Left forelimb (tissue), 1 donor: ENCODE measurements at places on chromosomes 2 and 18.

GRCh38 chr2:175964195-175964594, 37.9 kb downstream of the LNPK start:
- no peak for DNase-seq

DNA sequence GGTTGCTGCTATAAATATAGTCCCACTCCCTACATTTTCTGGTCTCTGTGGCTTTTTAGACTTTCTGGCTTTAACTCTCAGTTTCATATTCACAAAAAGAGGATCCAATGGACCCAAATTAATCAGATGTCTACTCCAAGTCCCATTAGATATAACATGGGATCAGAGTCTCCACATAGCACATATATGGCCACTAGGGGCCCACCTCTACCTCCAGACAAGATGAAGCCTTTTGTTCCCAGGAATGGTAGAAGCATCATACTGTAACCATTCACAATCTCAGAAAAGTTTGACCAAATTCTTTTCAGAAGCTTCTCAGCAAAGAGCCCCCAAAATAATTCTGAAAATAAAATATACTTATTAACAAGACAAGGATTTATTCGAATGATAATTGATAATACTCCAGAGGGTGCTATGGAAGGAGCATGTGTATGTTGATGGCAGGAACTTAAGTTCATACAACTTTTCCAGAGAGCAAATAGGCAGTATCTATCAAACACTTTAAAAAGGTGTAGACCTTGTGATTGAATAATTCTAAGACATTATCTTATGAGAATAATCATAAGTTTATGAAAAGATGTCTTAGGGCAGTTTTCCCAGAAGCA, 382.3 kb upstream of the CRIM1 start:
- no peak for DNase-seq

DNA sequence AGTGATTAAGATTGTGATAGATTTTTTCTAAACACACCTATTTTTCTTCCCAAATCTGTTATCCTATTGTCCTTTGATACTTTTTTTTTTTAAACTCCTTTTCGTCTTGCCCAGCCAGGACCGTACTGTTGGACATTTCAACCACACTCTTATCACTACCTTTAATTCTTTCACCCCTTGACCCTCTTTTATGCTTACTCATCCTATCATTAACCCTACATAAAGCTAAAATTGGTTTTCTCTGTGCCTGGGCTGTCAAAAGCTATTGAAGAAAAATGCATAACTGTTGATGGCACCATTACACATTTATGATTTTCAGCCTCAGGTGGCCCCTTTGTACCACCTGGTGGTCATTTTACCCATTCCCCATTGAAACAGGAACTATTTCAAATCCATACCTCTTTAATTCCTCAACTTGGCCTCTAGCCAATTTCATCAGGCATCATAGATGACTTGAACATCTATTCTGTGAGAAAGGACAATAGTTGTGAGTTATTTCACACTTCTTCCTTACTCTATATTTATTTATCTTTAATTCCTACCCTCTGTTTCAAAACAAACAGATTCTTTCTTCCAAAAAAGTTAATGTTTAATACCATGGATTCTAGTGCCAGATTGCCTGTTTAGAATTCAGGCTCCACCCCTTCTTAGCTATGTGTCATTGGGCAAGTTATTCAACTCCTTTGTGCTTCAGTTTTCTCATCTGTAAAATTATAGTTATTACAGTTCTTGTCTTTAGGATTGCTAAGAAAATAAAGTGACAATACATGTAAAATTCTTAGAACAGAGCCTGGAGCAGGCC, 258.6 kb downstream of the CAMKMT start:
- DNase-seq = no peak

DNA sequence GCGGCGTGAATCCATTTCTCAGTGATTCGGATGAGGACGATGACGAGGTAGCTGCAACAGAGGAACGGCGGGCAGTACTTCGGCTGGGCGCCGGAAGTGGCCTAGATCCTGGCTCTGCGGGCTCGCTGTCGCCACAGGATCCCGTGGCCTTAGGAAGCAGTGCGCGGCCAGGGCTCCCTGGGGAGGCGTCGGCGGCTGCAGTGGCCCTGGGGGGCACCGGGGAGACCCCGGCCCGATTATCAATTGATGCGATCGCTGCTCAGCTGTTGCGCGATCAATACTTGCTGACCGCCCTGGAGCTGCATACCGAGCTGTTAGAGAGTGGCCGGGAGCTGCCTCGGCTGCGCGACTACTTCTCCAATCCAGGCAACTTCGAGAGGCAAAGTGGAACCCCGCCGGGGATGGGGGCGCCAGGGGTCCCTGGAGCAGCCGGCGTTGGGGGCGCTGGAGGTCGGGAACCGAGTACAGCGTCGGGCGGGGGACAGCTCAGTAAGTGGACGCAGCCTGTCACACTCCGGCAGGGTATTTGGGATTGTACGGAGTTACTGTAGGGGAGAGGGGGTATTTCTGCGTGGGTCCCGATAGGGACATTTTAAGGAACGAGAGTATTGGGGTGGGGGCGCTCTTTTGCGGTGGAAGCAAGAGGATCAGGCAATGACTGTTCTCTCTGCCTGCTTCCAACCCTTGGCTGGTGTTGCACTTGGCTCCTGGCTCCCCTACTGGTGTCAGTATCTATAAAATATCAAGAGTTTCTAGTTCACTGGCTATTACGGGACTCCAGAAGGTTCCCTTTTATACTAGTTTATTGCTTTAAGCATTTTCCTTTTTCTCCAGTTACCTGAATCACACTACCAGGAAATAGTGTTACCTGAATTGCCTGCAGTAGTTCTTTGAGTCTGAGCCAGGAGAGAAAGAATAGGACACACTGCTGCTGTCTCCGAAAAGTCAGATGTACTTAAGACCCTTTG, 772 bp downstream of the RELCH start:
- DNase-seq = peak; percentile 68

- no peak for DNase-seq
These were observed 401.2 kb downstream of the TNS1 start for GRCh38 chr2:217601601-217602000.

DNA sequence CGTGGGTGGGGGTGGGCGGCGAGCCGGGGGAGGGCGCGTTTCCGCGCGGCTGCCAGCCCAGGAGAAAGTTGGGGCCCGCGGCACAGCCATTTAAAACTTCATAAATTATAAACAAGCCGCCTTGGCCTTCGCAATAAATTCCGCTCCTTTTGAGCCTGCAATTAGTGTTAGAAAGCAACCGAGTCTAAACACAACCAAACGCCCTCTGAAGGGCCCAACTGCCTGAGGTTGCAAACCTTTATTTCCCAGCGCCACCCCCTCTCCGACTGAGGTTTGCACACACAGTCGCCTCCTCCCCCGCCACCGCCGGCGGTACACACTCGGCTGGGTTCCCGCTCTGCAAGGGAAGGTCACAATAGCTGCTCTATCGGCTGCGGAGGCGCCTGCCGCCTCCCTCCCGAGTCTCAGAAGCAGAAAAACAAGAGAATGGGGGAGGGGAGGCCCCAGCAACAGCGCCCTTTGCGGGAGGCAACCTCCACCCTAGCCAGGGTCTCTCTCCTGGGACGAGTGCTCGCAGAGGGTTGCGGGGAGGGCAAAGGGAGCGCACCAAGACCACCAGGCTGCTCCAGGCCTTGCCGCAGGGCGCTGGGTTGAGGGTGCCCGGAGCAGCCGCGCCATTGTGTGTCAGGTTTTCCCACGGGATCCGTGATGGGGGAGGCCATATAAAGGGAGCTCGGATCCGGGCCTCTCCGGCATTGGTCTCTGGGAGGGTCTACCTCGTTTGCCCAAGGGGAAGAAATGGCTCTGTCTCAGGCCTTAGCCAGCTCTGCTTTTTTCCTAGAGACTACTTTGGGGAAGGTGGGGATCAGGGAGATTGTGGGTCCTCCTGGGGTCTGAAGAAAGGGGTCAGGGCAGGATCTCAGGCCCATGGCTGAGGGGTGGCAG, 13.4 kb upstream of the HOXD1 start:
- DNase-seq = peak; percentile 74

DNA sequence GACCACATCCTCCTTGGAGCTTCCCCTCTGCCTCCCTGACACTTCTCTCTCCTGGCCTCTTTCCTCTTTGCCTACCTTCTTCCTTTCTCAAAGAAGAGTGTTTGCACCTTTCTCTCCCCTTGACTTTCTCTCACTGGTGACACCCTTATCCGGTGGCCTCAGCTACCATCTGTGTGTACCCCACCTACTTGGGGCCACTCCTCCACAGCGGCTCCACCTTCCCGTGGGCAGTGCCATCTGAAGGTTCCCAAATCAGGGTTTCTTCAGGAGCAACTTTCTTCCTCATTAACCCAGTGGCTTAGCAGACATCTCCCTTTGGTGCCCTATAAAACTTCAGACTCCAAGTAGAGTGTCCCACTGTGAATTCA, 5.3 kb upstream of the NCL start:
- no peak for DNase-seq

DNA sequence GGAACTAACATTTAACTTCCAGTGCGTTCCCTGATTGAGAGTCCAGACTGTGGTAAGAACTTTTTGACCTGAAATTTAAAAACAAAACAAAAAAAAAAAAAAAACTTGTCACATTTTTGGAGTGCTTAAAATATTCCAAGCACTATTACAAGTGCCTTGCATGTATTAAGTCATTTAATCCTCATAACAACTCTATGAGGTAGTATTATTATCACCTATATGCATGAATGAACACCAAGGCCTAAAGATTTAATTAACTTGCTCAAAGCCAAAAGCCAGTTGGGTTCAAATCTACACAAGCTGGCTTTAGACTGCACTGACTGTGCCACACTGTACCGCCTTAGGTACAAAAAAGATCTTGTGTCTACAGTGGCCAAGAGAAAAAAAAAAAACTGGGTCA, 35.2 kb downstream of the METTL4 start:
- no peak for DNase-seq

DNA sequence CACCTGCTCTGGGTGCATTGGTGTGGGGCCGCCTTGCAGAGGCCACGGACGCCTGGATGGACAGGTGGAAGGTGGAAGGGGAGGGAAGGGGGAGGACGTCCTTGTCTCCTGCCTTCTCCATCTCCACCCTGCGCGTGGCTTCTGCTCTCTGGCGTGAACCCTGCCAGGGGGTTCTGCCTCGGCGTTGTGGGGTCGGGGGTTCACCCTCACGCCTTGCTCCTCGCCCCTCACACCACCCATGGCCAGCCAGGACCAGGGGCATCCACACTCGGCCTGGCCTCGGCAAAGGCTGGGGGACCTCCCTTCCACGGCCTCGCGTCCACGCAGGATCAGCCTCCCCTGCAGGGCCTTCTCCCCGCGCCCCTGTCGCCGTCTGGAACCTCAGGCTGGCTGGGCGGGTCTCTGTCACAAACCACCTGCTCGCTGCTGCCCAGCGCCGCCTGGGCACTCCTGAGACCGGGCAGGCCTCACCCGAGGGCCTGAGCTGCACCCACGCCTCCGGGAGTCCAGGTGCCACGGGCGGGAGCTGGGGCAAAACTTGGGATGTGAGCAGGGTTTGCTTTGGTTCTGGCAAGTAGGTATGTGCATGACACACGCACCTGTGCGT, 655.9 kb downstream of the GALR1 start:
- DNase-seq = no peak

DNA sequence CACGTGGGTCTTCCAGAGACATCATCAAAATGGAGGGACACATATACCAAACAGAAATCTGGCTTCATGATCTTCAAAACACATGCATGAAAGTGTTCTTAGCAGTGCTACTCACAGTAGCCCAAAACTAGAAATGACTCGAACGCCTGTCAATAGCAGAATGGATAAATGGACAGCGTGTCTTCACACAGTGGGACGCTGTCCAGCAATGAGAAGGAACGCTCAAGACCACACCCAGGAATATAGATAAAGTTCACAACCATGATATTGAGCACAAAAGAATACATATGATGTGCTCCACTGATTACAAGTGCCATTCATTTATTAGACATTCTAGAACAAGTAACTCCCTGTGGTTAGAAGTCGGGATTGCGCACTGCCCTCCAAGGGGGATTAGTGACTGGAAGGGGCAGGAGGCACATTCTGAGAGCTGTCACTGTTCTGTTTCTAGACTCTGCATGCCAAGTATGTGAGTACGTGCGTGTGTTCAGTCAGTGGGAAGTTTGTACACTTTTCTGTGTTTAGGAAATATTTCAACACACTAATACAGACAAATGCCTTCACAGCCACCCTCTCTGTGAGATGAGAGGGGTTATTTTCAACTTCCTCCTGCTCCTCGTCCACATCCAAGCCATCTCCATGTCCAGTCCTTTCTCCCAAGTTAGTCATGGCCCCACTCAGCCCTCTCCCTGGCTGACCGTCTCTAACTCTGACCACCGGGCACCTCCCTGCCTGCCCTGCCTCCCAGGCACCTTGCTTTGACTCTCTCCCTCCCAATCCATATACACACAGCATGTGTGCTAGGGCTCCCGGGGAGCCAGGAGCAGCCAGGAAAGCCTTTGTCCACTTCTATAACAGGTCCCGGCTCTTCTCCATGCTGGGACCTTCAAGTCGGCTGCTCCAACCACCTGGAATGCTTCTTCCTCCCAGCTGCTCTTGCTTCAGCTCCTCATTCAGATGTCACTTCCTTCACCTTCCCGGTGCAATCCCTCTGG, 26.9 kb upstream of the TNS1 start:
- DNase-seq = peak; percentile 53

- DNase-seq = no peak
These were observed 36.3 kb upstream of the ITM2C start for GRCh38 chr2:230828272-230828961.

DNA sequence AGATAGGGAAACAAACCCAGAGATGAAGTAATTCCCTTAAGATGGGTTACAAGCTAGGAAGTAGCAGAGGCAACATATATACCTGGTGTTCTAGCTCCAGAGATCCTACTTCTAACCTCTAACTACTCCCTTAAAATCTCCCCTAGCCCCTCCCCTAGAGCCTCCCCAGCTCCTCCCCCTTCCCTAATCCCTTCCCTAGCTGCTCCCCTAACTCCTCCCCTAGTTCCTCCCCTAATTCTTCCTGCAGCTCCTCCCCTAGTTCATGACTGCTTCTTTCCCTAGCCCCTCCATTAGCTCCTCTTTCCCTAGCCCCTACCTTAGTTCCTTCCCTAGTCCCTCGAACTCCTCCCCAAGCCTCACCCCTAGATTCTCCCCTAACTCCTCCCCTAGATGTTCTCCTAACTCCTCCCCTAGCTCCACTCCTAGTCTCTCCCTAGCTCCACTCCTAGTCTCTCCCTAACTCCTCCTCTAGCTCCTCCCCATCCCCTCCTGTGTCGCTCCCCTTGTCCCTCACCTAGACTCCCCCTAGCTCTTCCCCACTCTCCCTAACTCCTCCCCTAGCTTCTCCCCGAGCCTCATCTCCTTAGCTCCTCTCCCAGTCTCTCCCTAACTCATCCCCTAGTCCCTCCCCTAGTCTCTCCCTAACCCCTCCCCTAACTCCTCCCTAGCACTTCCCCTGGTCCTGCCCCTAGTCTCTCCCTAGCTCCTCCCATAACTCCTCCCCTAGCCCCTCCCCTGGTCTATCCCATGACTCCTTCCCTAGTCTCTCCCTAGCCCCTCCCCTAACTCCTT, 108.9 kb downstream of the CD226 start:
- DNase-seq = no peak

GRCh38 chr2:61100801-61101200, 35.1 kb downstream of the SANBR start:
- DNase-seq = no peak
